ENCODE measurements at places on chromosomes 13 and 19. TPM values are rescaled to one million over a fixed set of nuclear protein-coding genes. Genes with fewer than 3 reads are reported as not detected.

MBD3L2 gene
- total RNA-seq: not detected

FUT6 gene
- total RNA-seq: not detected

ATXN8OS gene
- not detected for total RNA-seq

GPR12 gene
- total RNA-seq: not detected
